ENCODE measurements at places on chromosomes 1 and 21.
A peak's percentile ranks its signal among the peaks of the same experiment; 100 is the strongest.

- DNase-seq, result no peak
Measured at GRCh38 chr1:244920911-244921761, 56.8 kb upstream of the HNRNPU start.

DNA sequence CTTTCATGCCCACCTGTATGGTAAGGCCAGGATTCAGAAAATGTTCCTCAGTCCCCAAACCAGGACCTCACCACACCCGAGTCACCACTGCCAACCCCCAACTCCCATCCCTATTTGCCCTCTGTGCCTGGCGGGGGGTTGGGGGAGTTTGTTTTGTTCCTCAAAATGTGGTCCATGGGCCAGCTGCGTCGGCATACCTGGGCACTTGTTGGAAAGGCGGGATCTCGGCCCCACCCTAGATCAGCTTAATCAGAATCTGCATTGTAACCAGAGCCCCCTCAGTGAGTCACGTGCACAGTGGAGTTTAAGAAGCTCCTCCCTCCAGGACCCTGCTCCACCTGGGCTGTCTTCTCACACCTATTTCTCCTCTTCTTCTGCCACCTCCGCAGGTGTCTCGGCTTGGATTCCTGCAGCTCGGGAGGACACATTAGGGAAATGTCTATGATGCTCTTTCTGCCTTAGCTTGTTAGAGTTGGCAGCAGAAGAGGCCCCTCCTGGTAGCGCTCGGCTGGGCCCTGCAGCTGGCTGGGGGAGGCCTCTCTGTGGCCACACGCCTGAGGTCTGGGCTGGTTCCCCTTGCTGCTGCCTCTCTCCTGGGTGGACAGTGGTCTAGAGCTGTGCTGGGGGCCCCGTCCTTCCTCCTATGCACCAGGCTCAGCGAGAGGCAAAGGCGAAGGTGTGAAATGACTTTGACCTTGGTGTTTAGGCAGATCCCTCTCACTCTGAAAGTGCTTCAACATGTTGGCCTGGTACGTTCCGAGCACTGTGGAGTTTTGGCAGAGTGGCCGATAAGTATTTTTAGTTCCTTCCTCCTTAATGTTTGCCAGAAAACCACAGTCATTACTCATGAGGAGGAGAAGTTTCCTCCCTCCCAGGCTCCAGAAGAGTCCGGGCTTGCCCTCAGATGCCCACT, 41.8 kb upstream of the CAMTA1 start:
- DNase-seq, result peak; percentile 7

- DNase-seq, result no peak
Measured at GRCh38 chr1:201876148-201876818, 12.4 kb upstream of the SHISA4 start.

- DNase-seq, result no peak
Measured at GRCh38 chr1:169601096-169601881, 15.0 kb upstream of the F5 start.

GRCh38 chr1:41870076-41870562, 48.6 kb downstream of the HIVEP3 start:
- no peak for DNase-seq

All from activated naive CD4-positive, alpha-beta T cell (primary cell).